Posterior cingulate gyrus (tissue), 11 donors: ENCODE measurements at places on chromosomes 3 and 15.

DNA sequence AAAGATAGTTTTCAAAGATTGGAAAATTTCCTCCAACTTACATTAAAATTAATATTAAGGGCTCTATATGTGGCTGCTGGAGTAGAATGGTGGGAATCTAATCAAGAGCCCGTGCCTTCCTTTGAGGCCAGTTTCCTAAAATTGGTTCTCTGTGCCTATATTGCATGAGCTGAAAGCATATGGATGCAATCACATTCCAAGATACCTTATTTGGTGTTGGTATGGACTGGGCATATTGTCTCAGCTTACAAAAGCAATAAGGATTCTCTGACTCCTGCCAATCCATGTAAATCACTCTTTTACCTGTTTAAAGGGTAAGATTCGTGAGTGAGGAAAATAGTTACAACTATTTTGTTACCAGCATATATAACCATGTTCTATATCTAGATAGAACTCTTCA lies 111.6 kb downstream of the GREM1 start:
- no peak for DNase-seq

DNA sequence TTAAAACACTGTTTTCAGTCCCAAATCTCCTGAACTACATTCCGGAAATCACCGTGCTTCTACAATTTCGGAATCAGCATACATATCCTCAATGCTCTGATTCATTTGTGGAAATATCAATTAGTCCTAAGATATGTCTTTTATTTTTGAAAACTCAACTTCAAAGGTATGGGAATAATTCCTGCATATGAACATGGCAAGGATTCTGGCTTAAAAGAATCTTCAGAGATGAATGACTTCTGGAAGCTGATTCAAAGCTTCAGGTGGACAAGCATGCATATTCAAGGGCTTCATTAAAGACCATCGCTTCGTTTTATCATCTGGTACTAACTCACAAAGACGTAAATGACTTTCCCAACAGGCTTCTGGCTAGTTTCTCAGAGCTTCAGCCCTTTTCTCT lies 246.0 kb upstream of the LRRN1 start:
- DNase-seq: no peak

GRCh38 chr3:112456147-112456546 lies 43.1 kb downstream of the BTLA start:
- DNase-seq: no peak

GRCh38 chr3:142960322-142960850 lies 3.1 kb downstream of the PAQR9 start:
- no peak for DNase-seq

DNA sequence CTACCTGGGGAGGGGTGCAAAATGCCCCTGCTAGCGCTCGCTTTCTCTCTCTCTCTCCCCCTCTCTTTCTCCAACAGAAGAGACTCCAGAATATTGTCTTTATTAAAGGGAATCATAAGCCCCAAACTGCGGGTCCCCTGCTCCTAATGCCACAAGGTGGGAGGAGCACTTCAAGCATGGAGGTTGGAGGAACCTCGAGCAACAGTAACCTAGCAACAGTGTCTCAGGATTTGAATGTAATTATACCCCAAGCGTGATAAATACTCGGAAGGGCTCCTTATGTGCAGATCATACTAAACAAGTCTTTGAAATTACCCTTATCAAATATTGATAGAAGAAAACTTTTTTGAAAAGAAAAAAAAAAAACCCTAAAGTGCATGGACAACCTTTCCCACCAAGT lies 582.2 kb upstream of the PPP2R3A start:
- no peak for DNase-seq

DNA sequence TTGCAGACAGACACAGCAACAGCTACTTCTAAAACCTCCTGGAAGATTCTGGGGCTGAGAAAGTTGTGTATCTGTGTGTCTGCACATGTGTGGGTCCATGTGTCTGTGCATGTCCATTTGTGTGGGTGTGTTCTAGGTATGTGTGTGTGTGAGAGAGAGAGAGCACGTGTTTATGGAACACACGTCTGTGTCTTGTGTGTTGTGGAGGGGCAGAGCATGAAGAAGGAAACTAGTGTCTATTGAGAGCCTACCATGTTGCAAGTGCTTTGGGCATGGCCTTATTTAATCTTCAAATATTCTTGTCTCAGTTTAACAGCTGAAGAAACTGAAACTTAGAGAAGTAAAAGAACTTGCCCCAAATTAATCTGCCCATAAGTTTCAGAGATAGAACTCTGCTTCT lies 327.5 kb downstream of the UACA start:
- DNase-seq: no peak

DNA sequence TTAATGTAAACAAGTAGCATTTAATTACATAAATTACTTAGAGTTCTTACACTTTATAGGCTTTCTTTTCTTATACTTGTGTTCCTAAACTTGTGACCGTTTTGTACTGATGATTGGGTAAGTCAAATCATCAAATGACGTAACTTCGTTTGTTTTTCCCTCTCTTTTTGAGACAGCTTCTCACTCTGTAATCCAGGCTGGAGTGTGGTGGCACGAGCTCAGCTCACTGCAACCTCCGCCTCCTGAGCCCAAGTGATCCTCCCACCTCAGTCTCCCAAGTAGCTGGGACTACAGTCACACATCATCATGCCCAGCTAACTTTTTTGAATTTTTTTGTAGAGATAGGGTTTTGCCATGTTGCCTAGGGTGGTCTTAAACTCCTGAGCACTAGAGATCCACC lies 226.0 kb downstream of the TCF12 start:
- DNase-seq: no peak

DNA sequence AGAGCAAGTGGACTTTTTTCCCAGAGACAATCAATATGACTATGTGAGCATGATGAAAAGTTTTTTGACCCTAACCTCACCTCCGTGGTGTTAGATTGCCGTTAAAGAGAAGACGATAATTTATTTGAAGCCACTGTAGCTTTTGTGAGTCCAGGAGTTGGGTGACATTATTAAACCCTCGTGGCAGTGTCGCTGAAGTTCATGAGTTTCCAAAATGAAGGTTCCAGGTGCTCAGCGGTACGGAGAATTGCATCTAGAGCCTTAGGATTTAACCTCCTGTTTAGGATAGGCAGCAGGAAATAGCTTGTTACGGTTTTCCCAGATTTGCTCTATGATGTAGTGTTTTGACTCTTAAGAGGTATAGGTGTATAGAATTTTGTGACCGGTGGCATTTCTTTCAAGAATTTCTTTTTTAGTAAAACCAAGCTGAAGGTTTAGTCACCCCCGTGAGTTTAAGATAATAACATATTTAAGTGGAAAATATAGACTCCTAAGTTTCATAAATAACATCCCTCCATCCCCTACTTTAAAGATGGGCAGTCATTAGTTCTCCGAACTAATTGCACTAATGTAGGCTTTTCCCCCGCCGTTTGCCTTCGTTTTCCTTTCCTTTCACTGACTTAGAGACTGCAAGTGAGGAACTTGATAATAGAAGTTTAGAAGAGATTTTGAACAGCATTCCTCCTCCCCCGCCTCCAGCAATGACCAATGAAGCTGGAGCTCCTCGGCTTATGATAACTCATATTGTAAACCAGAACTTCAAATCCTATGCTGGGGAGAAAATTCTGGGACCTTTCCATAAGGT lies 2.0 kb downstream of the SMC4 start:
- no peak for DNase-seq

GRCh38 chr15:77486542-77487468 lies 66.1 kb downstream of the HMG20A start:
- no peak for DNase-seq

DNA sequence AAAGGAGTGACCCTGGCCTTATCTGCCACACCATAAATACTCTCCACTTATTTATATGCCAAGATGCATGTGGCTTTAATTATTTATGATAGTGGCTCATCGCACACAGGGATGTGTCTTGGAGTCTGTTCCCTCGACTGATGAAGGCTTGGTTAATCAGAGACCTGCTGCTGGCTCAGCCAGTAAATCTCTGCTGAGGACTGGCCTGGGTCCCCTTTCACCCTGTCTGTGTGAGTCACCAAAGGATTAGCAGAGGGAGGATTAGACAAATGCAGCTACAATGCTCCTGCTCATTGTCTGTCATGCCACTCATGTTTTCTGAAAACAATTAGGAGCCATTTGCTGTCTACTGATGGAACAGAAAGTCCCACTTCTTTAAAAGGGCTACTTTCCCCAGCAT lies 226.8 kb downstream of the NTRK3 start:
- no peak for DNase-seq

DNA sequence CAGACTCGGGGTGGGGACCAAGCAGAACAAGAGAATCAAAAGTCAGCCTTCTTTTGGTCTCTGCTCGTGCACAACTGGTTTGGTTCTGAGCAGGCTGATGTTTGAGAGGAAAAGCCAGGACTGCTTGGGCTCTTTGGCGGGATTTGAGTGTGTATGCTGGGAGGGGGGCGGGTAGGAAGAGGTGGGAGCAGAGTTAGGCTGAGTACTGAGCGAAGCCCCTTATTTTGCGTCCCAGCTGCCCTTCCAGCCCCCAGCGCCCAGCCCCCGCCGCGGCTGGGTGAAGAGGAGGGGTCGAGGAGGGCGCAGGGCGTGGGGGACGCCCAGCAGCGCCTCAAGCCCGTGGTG lies 153.5 kb upstream of the GOLIM4 start:
- DNase-seq: no peak

- no peak for DNase-seq
Observed at GRCh38 chr15:57867970-57868798, 161.7 kb downstream of the POLR2M start.

- no peak for DNase-seq
Observed at GRCh38 chr3:70315021-70315420, 2.6 kb upstream of the MDFIC2 start.

GRCh38 chr3:128372707-128373533 lies 93.8 kb downstream of the DNAJB8 start:
- no peak for DNase-seq

DNA sequence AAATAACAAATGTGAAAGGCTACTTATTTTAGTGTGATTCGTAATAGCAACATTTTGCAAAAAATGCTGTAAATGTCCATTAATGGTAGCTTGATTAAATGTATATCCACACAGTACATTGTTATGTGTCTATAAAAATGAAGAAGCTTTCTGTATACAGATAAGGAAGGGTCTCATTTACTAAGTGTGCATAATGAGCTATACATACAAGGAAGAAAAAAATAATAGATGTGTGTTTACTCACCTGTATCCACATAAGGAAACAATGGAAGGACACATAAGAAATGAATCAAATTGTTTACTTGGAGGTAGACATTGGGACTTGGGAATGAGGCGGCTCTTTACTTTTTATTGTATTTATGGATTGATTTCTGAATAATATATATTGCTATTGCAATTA lies 34.9 kb downstream of the MED12L start:
- DNase-seq: no peak

DNA sequence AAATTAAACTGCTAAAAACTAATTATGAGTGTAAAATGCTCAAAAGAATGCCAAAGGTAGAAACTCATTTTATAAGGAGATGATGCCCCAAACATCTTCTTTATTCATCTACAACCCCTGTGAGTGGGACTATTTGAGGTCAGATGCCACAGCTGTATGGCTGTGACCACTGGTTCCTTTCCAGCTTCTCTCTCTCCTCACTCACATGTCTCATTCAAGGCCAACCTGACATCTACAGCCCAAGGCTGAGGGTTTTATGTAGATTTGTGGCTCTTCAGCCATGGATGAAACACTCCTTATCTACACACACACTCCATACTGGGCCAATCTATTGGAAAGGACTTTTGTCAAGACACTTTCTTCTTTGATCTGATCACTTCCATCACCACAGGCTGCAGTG lies 231.3 kb downstream of the KCNMB2 start:
- no peak for DNase-seq

DNA sequence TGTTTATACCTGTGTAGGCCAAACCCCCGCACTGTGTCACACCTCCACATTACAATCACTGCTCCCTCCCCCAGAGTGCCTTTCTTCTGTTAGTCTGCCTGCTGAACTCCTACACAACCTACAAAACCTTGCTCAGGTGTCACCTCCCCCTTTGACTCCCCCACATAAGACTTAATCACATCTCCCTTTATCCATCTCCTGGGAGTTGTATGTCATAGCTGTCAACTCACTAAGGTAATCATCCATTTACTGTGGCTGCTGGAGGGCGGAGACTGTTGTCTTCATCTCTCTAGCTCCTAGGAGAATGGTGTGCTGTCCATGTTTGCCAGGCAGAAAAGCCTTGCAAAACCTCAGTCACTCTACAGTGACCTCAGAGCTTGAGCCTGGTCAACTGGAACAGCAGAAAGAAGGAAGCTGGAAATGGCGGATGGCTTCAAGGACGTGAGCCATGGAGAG lies 43.8 kb downstream of the ZNF710 start:
- DNase-seq: no peak

GRCh38 chr3:190362258-190362657 lies 25.7 kb upstream of the CLDN16 start:
- DNase-seq: no peak

DNA sequence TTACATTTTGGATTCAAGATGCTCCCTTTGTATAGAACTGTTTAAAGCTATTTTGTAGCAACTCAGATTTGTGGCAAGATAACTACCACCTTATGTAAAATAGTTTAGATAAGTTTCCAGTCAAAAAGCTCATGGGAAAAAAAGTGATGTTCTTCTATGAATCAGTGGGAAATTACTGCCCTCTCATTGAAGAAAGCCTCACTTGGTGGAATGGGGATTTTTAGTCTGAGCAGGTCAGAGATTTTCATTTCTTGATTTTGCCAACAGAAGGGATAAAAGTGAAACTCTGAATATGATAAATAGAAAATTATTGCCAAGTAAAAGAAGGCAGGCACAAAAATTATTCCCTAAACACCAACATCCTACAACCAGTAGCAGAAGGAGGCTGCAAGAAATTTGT lies 25.8 kb upstream of the CSTA start:
- no peak for DNase-seq

GRCh38 chr3:114758831-114759699 lies 388.0 kb downstream of the ZBTB20 start:
- no peak for DNase-seq

- no peak for DNase-seq
Observed at GRCh38 chr3:187888701-187889100, 143.4 kb upstream of the BCL6 start.

DNA sequence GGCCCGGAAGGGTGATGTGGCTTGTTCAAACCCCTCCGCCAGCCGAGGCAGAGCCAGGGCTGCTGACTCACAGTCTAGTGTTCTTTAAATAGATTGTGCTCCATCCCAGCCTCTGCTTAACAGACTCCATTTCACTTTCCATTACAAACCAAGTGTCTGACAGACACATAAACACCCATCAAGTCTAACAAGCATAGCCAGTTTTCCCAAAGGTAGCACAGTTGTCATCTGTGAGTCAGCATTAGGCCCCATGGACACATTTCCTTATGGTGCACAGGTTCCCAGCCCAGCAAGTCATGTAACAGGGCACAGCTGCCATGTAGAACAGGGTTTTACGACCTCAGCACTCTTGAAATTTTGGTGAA lies 109.9 kb upstream of the RAP2B start:
- DNase-seq: no peak

DNA sequence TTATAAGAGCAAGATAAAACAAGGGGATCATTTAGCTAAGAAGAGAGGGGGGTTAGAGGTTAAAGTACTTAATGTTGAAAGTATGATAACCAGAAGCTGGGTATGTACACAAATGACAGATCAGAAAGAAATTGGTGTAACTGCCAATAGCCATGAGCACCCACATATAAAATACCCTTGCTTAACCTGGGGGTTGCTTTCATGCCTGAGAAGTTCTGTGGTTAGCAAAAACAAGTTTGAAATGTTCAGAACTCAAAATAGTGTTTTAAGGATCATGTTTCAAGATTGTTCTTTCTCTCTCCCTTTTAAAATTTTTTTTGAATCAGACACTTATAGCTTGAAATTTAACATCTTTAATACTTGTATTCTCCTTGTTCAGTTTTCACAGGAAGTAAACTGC lies 321.4 kb upstream of the GBE1 start:
- DNase-seq: no peak
